ENCODE measurements at places on chromosomes 3 and 15. TPM values are rescaled to one million over a fixed set of nuclear protein-coding genes. Genes with fewer than 3 reads are reported as not detected.

The ZIC1 gene
- total RNA-seq = not detected

The GRK7 gene
- not detected for total RNA-seq

The TIMP4 gene
- total RNA-seq = not detected

The CAMKV gene
- total RNA-seq = not detected

The PRR20G gene
- not detected for total RNA-seq

The GNB4 gene
- total RNA-seq = 11.9 TPM

The MYNN gene
- total RNA-seq = 15.7 TPM

The TOPAZ1 gene
- total RNA-seq = not detected

The GHSR gene
- not detected for total RNA-seq

The MRAS gene
- not detected for total RNA-seq

The APOD gene
- 0.27 TPM for total RNA-seq

The ATP10A gene
- total RNA-seq = 60.2 TPM

The TMCC1 gene
- 16.8 TPM for total RNA-seq

The AP4E1 gene
- 13.6 TPM for total RNA-seq

The CMTM8 gene
- total RNA-seq = 5.4 TPM

Measured in T-helper 2 cell treated with Interferon-gamma antibody and Interleukin-4, amounts not matched to agents 100 ng/mL and 5 ng/mL, for 36 hours (primary cell).